Stimulated activated CD8-positive, alpha-beta memory T cell treated with anti-CD3 and anti-CD28 coated beads, Interleukin-15, amount 100 ng/mL, for 24 hours (primary cell): ENCODE measurements at places on chromosomes 3 and 15.

GRCh38 chr15:48283396-48284145 lies 47.7 kb upstream of the DUT start:
- no peak for DNase-seq

DNA sequence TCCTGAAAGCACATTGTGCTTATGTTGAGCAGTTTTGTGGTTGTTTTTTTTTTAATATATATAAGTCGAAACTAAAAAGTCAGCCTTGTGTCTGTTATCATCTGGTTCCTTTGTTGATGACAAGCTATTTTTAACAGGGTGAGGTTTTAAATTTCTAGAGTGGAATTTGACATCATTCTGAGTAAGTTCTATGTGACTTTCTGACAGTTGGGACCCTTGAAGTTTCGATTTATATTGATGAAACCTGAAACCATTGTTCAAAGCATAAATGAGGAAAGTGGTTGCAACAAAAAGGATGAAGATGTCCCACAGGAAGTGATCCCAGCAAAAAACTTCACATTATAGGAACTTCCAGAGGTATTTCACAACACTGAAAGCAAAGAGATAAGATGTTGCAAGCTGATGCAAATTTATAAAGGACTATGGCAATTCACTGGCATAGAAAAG lies 94.0 kb downstream of the CYP19A1 start:
- no peak for DNase-seq

DNA sequence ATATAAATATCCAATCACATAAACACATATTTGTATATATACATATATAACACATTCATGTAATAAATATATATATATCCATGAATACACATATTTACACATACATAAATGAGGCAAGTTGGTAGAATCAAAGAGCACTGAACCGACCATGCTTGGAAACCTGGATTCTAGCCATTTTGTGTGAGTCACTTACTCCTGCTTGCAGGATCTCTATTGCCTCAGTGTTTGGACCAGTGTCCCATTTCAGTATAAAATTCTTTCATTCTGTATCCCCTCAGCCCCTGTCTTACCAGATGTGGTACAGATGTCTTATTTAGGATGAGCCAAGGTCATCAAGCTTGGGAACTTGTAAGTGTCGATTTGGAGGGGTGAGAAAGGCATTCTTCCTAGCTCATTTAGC lies 391.4 kb upstream of the FRG2C start:
- no peak for DNase-seq

DNA sequence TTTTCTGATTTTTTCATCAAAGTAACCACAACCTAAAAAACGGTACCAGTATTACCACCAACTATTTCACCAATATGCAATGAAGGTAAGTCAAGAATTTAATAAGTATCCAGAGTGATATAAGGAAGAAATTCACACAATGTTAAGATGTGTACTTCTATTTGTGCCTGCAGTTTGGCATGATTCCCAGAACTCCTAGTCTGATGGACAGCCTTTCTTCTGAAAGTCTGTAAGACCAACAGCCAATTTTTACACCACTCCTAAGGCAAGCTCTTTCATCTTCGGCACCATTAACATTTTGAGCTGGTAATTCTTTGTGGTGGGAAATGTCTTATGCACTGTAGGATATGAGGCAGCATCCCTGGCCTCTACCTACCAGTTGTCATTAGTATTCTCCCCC lies 108.3 kb downstream of the VPS13C start:
- DNase-seq: no peak

GRCh38 chr3:160140756-160141155 lies 84.5 kb upstream of the C3orf80 start:
- no peak for DNase-seq
